ENCODE measurements at places on chromosomes 16 and 17. TPM values are rescaled to one million over a fixed set of nuclear protein-coding genes. Genes with fewer than 3 reads are reported as not detected.

TP53TG3F gene
- total RNA-seq = not detected

OR1F1 gene
- total RNA-seq = not detected

CES4A gene
- 16.0 TPM for total RNA-seq

DNA sequence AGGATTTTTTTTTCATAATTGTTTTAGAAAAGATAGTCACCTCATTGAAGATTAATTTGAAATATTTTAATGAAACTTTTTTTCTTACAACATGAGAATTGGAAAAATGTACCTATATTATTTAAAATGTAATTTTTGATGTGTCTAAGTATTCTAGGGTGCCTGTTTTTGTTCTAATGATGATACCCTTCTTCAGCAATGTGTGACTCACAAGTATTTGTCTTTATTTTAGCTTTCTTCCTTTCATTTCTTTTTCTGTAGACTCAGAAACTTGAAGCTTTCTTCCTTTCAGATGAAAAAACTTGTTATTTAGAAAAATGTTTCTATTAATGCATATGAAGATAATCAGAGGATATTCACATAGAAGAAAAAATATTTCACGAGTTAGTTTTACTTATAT lies 231.8 kb downstream of the BCAS3 start:
- no peak for DNase-seq

COA3 gene
- 4.5 TPM for total RNA-seq

SULT1A3 gene
- total RNA-seq = 15.0 TPM

DNA sequence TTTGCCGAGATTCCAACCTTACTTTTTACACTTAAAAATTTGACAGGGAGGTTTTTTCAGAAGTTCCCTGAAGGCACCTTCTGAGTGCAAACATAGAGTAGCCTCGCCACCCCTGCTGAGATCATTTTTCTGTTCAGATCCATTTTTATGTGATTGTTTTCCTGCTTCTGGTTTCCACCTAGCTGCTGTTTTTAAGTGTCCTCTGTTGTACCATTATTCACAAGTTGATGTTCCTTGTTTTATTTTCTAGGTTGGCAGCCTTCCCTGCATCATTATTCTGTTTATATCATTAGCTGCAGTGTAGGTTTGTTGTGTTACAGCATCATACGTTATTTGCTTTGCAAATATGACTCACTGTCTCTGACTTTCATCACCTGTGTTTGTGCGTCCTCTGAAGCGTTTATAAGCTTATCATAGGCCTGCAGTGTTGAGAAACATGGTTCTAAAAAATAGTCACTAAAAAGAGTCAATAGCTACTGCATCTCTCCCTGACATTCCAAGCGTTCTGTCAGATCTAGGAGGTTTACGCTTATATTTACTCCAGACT lies 116.9 kb upstream of the CLEC3A start:
- DNase-seq = no peak

DNA sequence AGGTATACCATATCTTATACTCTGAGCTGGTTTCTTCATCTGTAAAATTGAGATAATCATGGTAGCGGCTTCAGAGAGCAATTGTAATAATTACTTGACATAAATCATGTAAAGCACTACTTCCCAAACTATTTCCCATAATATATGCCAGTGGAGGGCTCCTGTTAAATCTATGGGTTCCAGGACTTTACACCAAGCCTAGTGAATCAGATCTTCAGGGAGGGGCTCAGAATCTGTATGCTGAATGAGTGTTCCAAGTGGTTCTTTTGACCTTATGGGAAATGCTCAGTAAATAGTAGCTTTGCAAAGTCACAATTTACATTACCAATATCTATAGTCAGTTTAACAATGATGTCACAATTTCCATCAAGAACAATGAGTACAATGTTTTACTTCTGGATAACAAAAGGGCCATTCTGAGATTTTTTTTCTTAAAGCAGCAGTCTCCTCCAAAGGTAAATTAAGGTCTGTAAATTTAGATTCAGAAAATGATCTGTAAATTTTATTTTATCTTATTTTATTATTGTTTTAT lies 50.9 kb upstream of the NLK start:
- DNase-seq = no peak

DNA sequence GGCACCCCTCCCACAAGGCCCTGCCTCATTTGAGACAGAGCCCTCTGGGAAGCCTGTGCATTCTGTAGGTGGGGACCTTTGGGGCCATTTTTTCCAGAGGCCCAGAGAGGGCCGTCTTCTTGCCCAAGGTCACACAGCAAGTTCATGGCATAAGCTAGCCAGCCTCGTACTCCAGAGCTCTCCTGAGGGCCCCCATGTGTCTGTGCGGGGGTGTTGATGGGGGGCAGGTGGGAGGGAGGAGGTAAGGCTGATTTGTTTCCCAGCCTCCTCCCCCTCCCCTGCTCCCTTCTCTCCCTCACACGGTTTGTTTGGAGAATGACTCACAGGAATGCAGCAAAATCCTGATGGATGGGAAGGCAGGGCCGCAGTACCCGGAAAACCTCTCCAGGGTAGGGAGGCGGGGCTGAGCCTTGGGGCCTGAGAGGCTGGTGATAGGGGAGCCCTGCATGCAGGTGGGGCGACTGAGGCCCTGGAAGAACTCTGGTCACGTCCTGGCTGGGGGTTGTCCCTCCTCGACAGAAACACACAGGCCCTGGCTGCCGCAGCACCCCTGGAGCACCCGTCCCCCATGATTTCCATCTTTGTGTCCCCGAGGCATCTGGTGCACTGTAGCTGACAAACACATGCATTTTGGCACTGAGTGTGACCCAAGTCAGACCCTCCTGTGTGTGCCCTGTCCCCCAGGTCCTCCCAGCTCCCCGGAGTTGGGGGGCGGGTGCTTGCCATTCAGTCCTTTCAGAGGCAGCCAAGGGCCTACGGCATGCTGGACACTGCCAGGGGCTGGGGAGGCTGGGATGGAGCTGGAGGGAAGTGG lies 29.7 kb downstream of the RAI1 start:
- DNase-seq = no peak

DNA sequence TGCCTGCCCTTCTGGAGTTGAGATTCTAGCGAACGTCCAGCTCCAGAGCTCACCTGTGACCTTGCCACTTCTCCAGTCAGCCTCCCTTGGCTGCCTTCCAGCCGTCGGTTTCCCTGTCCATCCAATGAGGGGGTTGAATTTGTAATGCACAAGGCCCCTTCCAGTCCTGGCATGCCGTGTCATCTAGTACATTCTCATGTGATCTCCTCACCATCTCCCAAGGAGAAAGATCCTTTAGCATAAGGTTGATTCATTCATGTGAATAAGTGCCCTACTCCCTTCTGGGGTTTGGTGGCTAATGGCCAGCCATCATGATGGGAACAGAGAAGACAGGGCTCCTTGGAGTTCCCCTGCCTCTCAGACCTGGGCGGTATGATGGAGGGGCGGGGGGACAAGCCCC lies 18.9 kb upstream of the ABCC3 start:
- no peak for DNase-seq

Data from CD4-positive, alpha-beta T cell (primary cell).